ENCODE measurements at places on chromosomes 13 and 19.

DNA sequence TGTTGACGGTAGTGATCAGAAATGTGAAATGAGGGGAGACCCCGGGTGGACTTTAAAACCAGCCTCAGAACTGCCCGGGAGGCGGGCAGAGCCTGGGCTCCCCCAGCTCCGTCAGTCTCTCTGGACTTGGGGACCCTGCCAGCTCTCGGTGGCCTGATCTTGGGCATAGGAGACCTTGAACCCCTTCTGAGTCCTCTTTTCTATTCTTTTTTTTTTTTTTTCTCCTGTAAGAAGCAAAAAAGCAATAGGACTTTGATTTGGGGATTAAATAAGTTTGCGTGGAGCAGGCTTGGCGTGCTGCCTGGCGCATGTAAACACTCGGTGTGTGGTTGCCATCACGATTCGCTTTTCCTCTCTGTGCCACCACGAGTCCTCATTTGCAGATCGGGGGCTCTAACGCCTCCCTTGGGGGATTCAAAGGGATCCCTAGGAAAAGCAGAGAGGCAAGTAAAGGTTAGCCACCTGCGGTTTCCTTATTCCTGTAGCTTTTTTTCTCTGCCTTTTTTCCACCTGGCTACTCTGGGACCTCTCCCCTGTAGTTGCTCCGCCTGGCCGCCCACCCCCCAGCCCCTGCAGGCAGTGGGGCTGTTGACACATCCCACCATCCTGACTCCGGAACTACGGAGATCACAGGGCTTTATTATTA is 1.3 kb downstream of the SAFB start:
- peak; percentile 21 for DNase-seq

GRCh38 chr13:106507560-106508274 is 27.7 kb downstream of the EFNB2 start:
- DNase-seq = no peak

GRCh38 chr13:63455938-63456337 is 2040.3 kb upstream of the PCDH20 start:
- DNase-seq = peak; percentile 1

- no peak for DNase-seq
These were observed 600.6 kb downstream of the SLITRK1 start for GRCh38 chr13:83281654-83282053.

DNA sequence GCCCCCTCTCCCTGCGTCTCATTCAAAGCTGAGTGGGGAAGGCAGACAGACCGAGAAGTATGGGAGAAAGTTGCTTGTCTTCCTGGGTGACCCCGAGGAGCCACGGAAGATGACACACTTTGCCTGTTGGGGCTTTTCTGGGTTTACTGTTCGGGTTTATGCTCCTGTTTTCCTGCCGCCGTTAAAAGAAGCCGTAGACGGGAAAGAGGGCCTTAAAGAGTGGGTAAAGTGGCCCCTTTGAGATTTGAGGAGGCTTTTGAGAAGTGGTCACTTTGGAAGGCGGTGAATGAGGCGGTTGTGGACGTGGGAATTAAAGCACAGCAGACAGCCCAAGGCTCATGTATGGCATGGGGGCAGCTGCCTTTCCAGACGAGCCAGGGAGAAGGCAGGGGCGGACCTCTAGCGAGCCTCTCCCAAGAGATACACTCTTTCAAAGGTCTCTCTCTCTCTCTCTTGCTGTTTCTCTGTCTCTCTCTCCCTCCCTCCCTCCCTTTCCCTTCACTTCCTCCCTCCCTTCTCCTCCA is 493 bp upstream of the LHFPL6 start:
- no peak for DNase-seq

GRCh38 chr13:42137856-42138537 is 89.5 kb downstream of the DGKH start:
- no peak for DNase-seq

DNA sequence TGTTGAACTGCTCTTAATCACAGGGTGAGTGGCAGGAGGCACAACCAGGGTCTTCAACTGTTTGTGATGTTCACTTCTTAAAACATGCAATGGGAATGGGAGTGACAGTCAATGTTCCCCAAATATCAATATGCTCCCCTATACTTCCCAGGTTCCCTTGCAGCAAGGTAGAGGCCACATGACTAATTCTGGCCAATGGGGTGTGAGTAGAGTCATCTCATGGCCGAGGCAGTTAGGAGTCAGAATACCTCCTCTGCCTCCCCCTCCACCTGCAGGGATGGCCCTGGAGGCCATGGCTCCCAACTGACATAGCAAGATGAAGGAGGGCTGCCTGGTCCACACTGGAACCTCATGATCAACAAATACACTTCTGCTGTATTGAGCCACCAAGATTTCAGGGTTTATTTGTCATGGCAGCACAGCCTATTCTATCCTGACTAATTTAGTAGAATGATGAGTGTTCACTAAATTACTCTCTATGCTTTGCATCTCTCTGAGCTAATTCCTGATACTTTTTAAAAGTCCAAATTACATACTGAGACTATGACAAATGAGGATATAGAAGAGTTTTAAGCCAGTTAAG is 8.9 kb downstream of the VRK3 start:
- DNase-seq = no peak

DNA sequence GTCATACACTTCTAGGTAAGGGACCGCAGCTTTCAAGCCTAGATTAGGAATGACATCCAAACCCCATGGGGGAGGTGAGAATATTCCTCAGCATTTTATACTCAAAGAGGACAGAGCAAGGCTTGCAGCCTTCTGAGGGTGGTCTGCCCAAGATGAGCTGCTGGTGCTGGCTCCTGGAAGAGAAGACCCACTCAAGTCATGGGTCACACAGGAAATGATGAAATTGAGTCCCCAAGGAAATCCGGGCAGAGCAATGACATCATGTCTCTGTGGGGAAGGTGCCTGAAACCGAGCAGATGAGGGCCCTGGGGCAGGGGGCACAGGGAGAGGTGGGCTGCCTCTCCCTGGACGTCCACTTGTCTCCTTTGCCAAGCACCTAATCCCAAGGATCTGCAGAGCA is 468.7 kb downstream of the TSHZ3 start:
- no peak for DNase-seq

DNA sequence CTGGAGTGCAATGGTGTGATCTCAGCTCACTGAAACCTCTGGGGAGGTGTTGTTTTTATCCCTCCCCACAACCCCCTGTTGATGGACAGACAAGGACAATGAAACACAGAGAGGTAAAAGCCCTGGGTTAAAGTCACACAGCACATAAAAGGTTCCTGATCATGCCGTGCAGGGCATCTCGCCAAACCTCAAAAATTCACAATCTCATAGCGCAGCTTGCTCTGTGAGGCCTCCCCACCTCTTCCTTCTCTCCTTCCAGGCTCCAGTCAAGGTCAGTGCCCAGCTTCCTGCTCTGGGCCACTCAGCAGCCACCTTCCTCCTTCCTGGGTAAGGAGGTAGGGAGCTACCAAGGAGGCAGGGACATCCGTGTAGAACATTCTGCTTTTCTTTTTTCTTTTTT is 2.3 kb downstream of the FUT2 start:
- no peak for DNase-seq

- peak; percentile 74 for DNase-seq
These were observed 23.4 kb upstream of the ZNF561 start for GRCh38 chr19:9644472-9644871.

- no peak for DNase-seq
These were observed 2053.6 kb upstream of the PRR20A start for GRCh38 chr13:55087085-55087484.

DNA sequence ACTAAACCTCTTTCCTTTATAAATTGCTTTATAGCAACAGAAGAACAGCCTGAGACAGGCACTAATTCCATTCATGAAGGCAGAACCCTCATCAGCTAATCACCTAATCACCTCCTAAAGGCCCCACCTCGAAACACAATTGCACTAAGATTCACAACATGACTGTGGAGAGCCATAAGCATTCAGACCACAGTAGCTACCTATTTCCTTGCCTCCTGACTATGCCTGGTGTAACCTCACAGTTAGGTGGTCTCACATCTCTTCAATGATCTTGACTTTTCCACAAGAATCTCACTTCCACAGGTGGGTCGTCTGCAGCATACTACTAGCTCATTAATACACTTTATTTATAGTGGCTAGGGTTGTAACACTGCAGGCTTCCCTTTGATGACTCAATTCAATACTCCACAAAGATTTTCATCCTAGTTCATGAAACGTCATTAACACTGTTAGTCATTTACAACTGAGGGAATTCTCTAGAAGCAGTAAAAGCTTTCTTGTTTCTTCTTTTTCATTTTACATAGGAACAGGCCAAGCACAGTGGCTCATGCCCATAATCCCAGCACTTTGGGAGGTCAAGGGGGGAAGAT is 27.1 kb downstream of the STK24 start:
- no peak for DNase-seq

DNA sequence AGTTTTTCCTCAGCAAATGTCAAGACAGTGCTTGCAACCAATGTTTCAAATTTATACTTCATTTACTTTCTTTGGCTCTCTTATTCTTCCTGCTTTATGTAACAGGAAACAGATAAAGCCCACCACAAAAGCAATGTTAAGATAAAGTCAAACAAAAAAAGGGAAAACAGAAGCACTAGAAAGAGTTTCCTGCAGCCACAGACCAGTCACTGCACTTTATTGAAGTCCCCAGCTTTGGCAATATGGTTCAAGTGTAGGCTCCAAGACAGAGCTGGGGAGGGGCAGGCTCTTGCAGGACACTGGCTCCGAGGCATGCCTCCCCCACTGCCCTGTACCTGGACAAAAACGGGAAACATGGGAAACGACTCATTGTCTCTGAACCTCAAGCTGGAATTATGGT is 15.3 kb upstream of the CDC16 start:
- DNase-seq = no peak

GRCh38 chr19:40762754-40763470 is 11.9 kb downstream of the SNRPA start:
- no peak for DNase-seq

DNA sequence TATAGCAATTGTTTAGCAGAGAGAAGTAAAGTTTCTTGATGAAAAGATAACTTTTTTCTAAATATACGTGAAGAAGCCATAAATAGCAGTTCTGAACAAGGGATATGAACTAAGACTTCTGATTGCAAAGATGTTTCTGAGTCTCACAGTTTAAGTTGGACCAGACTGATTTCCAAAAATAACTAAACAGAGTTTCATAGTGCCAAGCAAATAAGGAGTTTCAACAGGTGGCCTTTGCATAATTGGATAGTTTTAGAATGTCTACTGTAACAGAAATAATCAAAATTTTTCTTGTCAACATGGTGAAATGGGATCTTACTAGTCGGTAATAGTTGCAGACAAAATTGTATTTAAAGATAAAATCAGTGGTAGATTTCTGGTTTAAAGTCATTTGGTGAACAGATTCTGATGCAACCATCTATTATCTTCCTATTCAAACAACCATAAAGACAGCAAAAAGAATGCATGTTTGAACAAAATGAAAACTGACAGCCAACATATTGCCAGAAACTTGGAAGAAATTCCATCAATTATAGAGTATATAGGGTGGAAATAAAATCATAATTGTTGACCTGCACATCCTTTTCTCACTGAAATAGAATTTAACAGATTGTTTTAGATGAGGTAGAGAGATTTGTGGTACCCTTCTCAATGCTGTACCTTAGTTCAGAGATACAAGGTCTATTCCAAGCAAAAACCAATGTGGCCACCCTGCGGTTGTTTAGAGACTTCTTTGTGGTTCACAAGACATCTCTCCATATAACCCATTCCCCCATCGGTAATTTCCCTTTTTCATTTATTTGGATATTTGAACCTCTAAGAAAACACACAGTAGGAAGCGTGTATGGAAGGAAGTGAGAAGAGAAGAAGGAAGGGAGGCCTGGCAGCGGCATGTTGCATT is 275.3 kb downstream of the COG6 start:
- DNase-seq = no peak

DNA sequence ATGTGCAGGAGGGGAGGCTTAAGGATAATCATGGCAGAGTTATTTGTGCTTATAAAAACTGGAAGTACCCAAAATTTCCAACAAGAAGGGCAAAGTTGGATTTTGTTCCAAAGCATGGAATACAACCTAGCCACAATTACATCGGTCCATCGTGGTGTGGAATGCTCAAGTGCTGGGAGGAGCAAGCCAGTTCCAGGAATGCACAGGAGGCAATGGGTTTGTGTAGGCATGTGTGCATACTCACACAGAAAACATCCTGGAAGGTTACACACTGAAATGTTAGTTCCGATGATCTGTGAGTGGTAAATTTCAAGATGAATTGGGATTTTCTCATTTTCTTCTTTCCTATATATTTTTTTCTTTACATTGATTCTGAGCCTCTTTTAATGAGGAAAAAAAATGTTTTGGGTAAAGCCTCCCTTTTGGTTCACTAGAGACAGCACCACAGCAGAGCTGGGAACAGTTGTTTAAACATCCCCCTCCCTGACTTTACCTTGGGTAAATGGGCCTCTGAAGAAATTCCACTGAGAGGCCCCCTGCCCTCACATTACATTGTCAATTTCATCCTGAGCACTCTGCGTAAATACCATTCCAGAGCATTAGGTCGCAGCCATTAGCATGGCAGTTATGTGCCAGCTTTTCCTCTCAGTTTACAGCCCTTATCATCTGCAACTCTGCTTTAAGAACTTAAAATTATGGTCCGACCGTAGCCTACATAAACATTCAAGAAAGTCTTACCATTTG is 122.0 kb downstream of the UQCRFS1 start:
- DNase-seq = no peak

DNA sequence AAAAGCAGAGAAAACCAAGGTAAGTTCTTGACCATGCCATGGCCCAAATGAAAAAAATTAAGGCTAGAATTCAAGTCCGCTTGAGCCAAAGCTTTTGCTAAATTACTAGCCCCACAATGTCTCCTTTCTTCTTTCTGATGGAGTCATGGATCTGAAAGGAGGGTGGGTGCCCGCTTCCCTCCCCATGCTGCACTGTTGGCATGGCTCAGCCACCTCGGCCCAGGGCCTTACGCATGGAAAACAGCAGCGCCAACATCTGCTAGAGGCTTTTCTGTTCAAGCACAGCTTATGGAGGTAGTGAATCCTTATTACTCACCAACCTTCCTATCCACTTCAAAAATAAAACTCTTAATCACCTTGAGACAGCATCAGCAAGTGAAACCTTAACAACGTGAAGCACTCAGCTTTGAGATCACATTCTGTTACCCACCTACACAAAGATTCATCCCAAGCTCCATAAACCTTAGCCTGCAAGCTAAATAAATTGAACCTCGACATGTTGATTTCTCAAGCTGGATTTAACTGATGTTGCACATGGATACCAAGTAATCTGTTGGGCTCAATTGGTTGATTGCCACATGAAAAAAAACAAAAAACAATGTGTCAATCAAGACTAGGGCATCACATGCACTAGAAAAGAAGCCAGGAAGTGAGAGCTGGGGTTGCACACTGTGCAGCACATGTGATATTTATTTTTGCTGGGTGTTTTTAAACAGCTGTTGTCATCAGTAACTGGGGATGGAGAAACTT is 43.4 kb downstream of the TPT1 start:
- no peak for DNase-seq

DNA sequence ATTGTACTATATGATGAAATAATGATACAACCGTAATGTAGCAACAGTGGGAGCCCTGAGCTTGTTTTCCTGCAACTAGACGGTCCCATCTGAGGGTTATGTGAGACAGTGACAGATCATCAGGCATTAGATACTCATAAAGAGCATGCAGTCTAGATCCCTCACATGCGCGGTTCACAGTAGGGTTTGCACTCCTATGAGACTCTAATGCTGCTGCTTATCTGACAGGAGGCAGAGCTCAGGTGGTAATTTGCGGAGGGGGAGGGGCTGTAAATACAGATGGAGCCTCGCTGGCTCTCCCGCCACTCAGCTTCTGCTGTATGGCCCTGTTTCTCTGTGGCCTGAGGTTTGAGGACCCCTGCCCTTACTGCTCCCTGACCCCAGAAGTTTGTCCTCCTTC is 13.7 kb downstream of the EPHX3 start:
- DNase-seq = peak; percentile 69

GRCh38 chr19:10112037-10112761 is 706 bp downstream of the P2RY11 start:
- DNase-seq = peak; percentile 9

GRCh38 chr13:49733181-49733951 is 42.1 kb upstream of the EBPL start:
- DNase-seq = no peak
